MV-4-11 (cell line): ENCODE measurements at places on chromosomes 11 and 22.

DNA sequence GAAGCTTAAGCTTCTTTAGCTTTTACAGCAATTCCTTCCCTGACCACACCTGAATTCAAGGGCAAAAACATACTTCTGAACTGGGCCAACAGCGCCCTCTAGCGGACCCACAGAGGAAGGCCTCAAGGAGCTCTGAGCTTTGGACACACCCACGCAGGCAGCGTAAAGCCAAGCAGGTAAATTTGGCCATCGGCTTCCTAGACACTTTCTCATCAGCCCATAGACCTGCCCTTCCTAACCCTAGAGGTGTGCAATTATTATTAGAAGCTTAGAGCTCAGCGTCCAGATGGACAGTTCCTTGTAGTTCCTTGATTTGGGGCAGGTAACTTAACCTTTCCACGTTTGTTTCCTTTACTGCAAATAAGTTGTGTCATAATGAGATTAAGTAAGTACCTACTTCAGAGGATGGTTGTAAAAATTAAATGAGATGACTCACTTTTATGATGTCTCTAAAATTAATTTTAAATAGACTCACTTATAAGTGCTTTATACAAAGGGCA, 25.7 kb upstream of the HMGXB4 start:
- DNase-seq, result peak; percentile 53

- peak; percentile 53 for DNase-seq
Observed at GRCh38 chr11:124113890-124114289, 1.4 kb upstream of the VWA5A start.

DNA sequence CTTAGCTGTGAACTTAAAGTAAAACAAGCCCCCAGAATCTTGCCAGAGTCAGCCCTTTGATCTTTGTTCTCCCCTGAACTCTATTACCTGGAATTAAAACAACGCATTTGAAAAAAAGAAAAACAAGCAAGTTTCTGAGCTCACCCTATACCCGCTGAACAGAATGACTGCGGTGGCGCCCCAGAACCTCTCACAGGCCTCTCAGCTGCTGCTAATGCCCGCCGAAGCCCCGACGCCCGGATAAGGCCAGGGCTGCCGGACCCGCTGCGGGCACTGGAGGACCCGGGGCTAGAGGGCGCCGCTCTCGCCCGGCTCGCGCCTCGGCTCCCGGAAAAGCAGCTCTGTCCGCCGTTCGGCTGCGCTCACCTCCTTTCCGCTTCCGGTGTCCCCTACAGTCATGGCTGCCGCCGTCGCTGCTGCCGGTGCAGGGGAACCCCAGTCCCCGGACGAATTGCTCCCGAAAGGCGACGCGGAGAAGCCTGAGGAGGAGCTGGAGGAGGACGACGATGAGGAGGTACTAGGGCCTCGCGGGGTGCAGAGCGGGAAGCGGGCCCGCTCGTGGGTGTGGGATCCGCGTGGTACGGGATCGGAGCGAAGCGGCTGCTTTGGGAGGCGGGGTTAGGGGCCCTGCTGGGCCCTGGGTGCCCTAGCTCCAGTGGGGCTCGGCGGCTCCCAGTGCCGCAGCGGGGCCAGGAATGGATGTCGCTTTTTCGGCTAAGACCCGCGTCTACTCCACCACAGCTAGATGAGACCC, at the start of gene TOMM22:
Gene TOMM22 (plus strand): TSS at position 376 of the 754 bp plus-strand sequence. CDS start 22 bp downstream, at position 398.
- peak; percentile 81 for DNase-seq

DNA sequence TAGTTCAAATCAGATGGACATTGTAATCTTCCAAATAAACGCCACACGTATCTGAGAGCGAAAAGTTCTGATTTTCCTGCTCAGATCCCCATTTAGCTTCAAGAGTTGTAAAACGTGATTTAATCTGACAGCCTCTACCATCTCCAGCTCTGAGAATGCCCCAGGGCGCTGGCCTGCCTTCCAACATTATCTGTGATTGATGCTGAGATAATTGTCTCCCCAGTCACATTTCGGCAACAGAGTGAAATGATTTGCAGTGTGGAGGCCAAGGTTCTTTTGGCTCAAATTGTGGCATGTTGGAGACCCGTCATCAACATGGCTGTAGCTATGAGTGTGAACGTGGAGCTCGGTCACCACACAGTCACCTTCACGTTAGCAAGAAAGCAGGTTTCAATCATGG, 283.4 kb downstream of the BRD1 start:
- no peak for DNase-seq

GRCh38 chr11:128365044-128365443, 222.3 kb downstream of the ETS1 start:
- no peak for DNase-seq

- no peak for DNase-seq
Observed at GRCh38 chr11:2702771-2703362, 3.1 kb upstream of the KCNQ1OT1 start.

DNA sequence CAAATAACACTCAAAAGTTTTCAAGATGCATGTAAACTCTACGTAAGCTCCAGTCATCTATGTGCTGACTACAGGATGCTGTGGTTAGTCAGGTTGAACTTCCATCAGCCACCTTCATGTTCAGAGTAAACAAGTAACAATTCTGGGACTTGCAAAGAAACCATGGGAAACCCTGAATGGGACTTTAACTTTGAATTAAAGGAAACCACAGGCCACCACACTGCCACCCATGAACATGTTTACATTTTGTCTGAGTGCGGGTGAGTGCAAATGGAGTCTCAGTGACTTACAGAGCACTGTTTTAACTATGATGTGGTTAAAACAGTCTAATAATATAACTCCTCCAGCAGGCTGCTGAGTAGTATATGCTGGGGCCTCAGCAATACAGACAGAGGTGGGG, 12.9 kb upstream of the SYTL2 start:
- DNase-seq, result no peak

GRCh38 chr11:16893456-16894066, 120.7 kb downstream of the PLEKHA7 start:
- no peak for DNase-seq

GRCh38 chr11:1026163-1026450, 10.4 kb downstream of the MUC6 start:
- no peak for DNase-seq

DNA sequence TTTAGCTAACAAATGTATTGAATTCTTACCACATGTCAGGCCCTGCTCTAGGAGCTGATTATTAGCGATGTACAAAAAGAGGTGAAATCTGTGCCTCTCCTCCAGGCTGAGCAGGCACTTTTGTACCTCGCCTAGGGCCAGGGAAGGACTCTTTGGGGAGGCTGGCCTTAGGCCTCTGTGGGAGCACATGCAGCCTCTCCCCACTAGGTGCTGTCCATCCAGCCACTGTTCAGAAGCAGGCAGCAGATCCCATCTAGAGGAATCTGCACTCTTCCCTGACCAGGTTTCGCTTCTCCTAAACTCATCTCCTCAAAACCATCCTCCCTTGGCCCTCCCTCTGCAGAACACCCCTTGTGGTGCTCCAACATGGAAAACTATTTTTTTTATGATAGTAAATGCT, 51.9 kb upstream of the WT1 start:
- no peak for DNase-seq

DNA sequence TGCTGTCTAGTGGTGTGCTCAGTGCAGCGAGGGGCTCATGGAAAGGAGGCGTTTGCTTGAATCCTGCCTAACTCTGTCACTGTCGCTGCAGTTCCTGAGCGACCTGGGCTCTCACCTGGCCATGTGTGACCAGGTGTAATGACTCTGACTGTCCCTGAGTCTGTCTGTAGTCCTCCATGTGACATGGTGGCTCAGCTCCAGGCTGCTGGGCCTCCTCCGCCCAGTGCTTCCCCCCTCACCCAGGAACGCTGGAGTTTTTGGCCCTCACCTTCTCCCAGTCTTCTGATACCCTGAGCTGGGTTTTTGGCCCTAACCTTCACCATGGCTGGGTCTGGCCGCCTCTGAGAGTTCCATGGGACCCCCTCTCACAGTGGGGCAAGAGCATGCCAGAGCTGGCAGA, 20.3 kb downstream of the MICALL1 start:
- no peak for DNase-seq

GRCh38 chr11:111469200-111469599, 43.0 kb downstream of the BTG4 start:
- DNase-seq, result no peak

- no peak for DNase-seq
Observed at GRCh38 chr11:120310870-120311269, 14.2 kb upstream of the TLCD5 start.

GRCh38 chr22:48414651-48415050, 1413.0 kb downstream of the BRD1 start:
- DNase-seq, result no peak

GRCh38 chr11:92141725-92142124, 82.9 kb upstream of the FAT3 start:
- DNase-seq, result no peak

DNA sequence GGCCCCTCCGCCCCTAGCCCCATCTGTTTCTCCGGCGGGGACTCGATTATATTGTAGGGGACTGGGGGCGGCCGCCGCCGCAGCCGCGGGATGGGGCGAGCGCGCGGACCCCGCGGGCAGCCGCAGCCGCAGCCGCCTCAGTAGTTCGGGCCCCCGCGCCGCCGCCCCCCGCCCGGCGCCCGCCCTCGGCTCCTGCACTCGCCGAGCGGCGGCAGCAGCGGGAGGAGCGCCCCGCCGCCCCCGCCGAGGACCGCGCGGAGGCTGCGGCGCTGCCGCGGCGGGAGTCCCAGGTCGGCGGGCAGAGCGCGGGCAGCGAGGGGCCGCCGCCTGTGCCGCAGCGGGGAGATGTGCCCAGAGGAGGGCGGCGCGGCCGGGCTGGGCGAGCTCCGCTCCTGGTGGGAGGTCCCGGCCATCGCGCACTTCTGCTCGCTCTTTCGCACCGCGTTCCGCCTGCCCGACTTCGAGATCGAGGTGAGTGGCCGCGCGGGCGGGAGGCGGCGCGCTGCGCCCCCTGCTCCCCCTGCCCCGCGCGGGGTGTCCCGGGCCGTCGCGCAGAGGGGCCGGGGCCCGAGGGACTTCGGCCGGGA, at the start of gene CECR2:
Gene CECR2 (plus strand): TSS at position 22 of the 587 bp plus-strand sequence. CDS start 324 bp downstream, at position 346.
- no peak for DNase-seq

- no peak for DNase-seq
Observed at GRCh38 chr11:103338621-103339484, 229.6 kb downstream of the DYNC2H1 start.

- no peak for DNase-seq
Observed at GRCh38 chr11:75792997-75793800, 21.8 kb upstream of the UVRAG start.

- peak; percentile 53 for DNase-seq
Observed at GRCh38 chr11:113376156-113376555, 11.4 kb upstream of the ANKK1 start.

DNA sequence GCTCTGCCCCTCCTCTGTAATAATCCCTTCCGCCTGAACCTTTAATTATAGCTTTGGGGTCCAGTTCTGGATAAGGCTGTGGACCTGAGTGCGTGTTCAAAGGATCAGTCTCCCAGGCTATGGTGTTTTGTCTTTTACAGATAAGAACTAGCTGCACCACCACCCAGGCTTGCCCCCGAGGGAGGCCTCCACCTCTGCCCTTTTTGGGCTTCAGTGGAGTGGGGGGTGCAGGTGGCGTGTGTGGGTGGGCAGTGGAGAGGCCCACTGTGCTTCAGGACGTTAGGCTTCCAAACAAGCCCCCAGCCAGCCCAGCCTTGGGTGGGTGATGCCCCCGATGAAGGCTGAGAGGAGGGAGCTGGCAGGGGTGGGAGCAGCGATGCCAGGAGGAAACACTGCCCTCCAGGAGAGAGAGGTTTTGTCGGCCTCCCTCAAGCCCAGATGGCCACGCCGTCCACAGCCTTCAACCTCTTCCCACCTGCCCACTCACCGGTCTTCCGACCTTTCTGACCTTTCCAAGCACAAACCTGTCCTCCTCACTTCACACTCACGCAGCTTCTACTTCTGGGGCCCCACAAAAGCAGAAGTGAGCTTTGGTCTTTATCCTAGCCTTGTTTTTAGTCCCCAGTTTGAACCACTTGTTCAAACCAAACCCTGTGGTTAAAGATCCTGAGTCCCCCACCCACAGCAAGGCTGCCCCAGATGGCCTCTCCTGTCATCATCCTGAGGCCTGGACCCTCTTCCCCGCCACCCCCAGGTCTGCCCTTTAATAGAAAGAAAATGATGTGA, 20.4 kb downstream of the PSMD13 start:
- peak; percentile 80 for DNase-seq

- no peak for DNase-seq
Observed at GRCh38 chr11:128607819-128608218, 20.5 kb upstream of the ETS1 start.
